Vagina (tissue), 2 donors: ENCODE measurements at places on chromosomes 16 and 17. TPM values are rescaled to one million over a fixed set of nuclear protein-coding genes. Genes with fewer than 3 reads are reported as not detected.
A peak's percentile ranks its signal among the peaks of the same experiment; 100 is the strongest.

DNA sequence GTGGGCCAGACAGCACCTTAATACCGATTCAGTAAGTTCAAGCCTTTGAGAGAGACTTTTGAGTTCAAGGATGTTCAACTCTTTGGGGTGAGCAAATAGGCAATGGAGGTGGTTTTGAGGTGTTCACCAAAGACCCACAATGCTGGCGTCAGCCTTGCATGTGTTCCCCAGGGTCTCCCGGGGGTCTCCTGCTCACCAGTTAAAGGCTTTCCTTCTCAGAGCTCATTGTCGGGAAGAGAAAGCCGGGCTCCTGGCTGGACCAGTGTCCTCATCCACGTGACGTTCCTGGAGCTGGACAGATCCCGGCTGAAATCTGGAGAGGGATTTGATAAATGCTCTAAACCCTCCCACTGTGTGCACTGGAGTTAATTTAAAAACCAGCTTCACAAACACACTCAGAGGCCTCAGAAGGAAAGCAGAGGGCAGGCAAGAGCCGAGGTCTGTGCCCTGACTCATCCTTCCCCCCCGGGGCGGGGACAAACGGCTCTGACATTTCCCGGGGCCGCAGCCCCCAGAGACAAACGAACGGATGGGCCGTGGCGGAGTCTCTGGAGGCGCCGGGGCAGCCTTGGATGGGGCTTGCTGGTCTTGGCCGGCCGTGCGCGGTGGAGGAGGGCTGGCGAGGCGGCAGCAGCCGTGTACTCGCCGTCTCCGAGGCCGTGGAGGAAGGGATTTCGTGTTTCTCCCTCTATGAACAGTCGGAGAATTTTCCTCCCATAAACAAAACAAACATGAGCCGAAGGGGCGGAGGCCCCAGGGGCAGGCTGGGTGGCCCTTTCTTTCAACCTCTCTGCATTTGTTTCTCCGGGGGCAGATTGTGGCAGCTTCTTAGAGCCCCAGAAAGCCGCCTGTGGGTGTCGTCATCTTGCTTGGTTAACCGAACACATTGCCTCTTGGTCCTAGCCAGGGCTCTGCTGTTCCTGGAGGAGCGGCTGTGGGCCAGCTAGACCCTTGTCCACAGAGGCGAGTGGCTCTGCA, 94.2 kb downstream of the NTN1 start:
- H3K27ac ChIP-seq = peak overlapping the region; percentile 82
- H3K4me1 ChIP-seq = peaks cover 18% of the 10 kb centered on the region
- no peak for DNase-seq
- H3K27me3 ChIP-seq = no peaks in the 10 kb centered on the region
- no peaks in the 10 kb centered on the region for H3K36me3 ChIP-seq

SDR42E2 gene
- not detected for total RNA-seq

DNA sequence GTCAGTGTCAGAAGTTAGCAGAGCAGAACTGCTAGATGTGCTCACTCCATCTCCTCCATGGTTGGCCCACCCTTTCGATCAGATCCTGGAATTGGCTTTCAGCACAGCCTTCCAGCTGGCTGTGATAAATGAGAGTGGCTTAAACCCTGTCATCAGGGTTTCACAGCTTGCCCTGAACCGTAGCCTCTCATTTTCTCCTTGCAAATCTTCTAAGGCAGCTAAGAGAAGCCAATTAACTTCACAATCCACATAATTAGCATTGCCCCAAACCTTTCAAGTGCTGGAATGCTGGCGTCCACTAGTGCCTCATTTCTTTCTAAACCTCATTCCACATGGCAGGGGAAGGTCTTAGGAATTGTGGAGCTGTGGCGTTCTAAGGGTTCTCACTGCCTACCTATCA, 21.7 kb downstream of the MILR1 start:
- H3K4me1 ChIP-seq = no peaks in the 10 kb centered on the region
- H3K4me3 ChIP-seq = no peak overlapping the region
- H3K36me3 ChIP-seq = no peaks in the 10 kb centered on the region
- no peak for DNase-seq
- H3K27me3 ChIP-seq = no peaks in the 10 kb centered on the region
- H3K27ac ChIP-seq = no peak overlapping the region

DNA sequence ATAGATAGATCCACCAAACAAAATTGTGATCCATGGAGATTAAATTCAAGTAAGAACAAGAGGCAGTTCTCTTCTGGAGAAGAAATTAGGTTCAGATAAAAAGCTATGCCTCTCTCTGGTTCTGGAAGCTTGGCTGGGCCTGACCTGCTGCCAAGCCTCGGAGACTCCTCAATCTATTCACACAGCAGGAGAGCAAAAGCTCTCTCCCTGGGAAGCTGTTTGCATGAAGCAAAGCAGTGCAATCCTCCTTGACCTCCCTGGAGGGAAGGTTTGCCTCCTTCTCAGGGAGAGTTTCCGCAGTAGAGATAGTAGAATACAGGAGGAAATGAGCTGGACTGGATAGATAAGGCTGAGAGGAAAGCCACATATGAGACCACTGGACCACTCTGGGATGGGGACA, 78.1 kb upstream of the GNAO1 start:
- no peak for DNase-seq
- H3K4me3 ChIP-seq = no peak overlapping the region
- H3K27ac ChIP-seq = no peak overlapping the region
- no peaks in the 10 kb centered on the region for H3K36me3 ChIP-seq
- H3K27me3 ChIP-seq = no peaks in the 10 kb centered on the region
- H3K4me1 ChIP-seq = no peaks in the 10 kb centered on the region

- DNase-seq = no peak
- no peak overlapping the region for H3K27ac ChIP-seq
- no peaks in the 10 kb centered on the region for H3K27me3 ChIP-seq
- peaks cover 5% of the 10 kb centered on the region for H3K4me1 ChIP-seq
Measured at GRCh38 chr17:62876673-62877405, 68.7 kb upstream of the MARCHF10 start.

GRCh38 chr16:84600343-84601229, 17.3 kb downstream of the COTL1 start:
- no peak for DNase-seq
- H3K27me3 ChIP-seq = no peaks in the 10 kb centered on the region
- H3K36me3 ChIP-seq = no peaks in the 10 kb centered on the region
- H3K4me1 ChIP-seq = peaks cover 26% of the 10 kb centered on the region
- H3K4me3 ChIP-seq = no peak overlapping the region
- peak overlapping the region; percentile 58 for H3K27ac ChIP-seq

KLHL10 gene
- total RNA-seq = not detected

- no peak for DNase-seq
- H3K27ac ChIP-seq = peak overlapping the region; percentile 3
- H3K4me3 ChIP-seq = no peak overlapping the region
- H3K27me3 ChIP-seq = no peaks in the 10 kb centered on the region
- peaks cover 61% of the 10 kb centered on the region for H3K4me1 ChIP-seq
- no peaks in the 10 kb centered on the region for H3K36me3 ChIP-seq
Measured at GRCh38 chr16:31880322-31880979, 6.8 kb downstream of the ZNF267 start.

CA5A gene
- total RNA-seq = not detected

GRCh38 chr16:71569621-71570020, 7.3 kb downstream of the TAT start:
- no peak overlapping the region for H3K27ac ChIP-seq
- no peaks in the 10 kb centered on the region for H3K27me3 ChIP-seq
- H3K4me3 ChIP-seq = no peak overlapping the region

DNA sequence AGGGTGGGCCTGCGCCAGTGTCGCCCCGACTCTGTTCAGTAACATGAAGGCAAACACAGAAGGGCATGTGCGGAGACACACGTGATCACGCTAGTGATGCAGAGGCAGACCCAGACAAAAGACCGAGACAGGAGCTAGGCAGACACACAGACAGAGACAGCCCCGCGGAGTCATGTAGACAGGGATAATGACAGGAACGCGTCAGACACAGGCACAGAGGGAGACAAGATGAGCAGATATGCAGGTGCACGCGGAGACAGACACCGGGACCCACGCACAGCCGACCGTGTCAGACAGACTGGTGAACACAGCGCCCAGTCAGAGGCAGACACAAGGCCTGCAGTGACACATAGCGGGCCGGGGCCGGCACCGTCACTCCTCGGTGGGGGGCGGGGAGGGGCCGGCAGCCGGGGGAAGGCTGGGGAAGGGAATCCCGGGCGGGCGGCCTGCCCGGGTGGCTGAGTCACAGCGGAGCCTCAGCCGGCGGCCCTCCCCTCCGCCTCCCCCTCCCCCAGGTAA, 7.4 kb downstream of the KDM6B start:
- H3K4me3 ChIP-seq = peak overlapping the region; percentile 69
- no peaks in the 10 kb centered on the region for H3K27me3 ChIP-seq
- H3K36me3 ChIP-seq = no peaks in the 10 kb centered on the region
- no peak for DNase-seq

DNA sequence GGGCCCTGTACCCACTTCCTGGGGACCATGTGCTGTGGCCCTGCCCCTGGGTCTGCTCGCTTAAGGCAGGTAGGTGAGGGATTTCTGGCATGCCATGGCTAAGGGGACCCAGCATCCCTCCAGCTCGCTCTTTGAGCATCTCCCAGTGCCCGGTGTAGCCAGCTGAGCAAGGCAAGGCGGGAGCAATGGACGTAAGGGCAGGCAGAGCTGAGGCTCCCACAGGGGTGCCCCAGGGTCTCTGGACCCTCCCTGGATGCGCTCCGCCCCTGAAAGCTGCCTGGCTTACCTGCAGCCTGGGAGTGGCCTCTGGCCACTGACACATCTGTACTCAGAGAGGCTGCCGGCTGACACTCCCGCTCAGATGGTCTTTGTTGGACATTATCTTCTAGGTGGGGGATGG, 189.9 kb downstream of the IRF8 start:
- DNase-seq = no peak
- no peak overlapping the region for H3K27ac ChIP-seq
- H3K27me3 ChIP-seq = no peaks in the 10 kb centered on the region
- H3K4me1 ChIP-seq = no peaks in the 10 kb centered on the region
- H3K36me3 ChIP-seq = no peaks in the 10 kb centered on the region

ANKFN1 gene
- 3.4 TPM for total RNA-seq
